ENCODE measurements at places on chromosomes 11 and 22.

- DNase-seq = no peak
These were observed 350.1 kb downstream of the GUCY1A2 start for GRCh38 chr11:106668147-106668546.

GRCh38 chr22:43591380-43591779, 179.6 kb downstream of the MPPED1 start:
- DNase-seq = no peak

DNA sequence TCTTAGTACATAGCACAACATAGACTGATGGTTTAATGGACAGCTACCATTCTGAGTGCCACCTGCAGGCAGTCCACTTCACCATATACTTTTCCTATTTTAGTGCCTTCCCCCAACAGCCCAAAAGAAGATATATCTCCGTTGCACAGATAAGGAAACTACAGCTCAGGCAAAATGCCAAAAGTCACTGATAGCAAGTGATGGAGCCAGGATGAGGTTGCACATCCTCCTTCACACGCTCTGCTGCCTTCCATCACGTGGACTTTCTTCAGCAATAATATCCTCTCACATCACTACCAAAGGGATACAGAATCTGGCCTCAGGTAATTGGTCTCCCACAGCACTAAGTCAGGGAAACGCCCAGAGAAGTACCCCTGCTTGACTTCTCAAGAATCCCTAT, 7.5 kb downstream of the TCF20 start:
- no peak for DNase-seq

DNA sequence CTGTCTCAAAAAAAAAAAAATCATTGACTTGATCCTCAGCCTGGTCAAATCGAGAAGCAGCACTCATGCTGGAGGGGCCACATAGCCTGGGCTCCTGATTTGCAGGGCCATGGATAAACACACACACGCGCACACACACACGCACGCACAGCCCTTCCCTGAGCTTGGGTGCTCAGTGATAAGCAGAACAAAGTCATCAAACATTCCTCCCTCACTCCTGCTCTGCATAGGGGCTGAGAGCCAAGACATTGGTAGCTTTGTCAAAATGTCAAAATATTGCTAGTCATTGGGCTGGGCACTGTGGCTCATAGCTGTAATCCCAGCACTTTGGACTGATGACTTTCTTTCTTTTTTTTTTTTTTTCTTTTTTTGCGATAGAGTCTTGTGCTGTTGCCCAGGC, 34.0 kb upstream of the A4GALT start:
- DNase-seq = no peak

DNA sequence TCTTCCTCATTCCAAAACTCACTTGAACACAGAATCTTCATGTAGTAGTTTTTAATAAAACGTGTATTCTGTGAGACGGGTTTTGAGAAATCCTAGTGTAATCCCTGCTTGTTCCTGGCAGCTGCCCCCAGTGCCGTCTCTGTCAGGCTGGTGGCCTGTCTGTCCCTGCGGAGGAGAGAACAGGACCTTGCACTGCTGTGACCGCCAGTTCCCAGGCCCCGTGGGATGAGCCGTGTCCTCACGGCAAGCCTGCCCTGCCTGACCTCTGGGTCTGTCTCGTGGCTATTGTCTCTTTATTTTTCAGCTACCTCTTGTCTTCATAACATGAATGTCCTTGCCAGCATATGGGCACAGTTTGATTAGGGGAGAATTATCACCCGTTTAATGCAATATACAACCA, 535.5 kb upstream of the B3GAT1 start:
- no peak for DNase-seq

- DNase-seq = no peak
These were observed 2.3 kb upstream of the RTN4RL2 start for GRCh38 chr11:57458060-57458409.

DNA sequence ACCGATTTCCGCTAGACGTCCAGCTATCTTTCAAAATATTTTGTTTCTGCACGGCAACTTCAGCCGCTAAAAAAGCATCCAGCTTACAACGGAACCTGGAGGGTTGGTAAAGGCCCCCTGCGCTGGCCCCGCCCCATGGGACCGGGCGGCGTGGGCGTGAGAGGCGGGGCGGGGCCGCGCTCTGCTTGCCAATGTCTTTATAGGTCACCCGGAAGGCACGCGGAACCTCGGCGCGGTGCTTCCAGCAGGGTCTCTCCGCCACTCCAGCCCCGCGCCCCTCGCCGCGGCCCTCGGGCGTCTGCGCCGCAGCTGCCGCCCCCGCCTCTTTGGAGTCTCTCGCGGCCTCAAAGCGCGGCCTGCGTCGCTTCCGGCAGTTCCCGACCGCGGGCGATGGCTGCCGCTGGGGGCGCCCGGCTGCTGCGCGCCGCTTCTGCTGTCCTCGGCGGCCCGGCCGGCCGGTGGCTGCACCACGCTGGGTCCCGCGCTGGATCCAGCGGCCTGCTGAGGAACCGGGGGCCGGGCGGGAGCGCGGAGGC, at the start of gene FDX1:
Gene FDX1, plus strand, starts transcription at position 218 of the 536 bp plus-strand sequence. Its CDS starts 173 bp downstream, at position 391.
- peak; percentile 69 for DNase-seq

DNA sequence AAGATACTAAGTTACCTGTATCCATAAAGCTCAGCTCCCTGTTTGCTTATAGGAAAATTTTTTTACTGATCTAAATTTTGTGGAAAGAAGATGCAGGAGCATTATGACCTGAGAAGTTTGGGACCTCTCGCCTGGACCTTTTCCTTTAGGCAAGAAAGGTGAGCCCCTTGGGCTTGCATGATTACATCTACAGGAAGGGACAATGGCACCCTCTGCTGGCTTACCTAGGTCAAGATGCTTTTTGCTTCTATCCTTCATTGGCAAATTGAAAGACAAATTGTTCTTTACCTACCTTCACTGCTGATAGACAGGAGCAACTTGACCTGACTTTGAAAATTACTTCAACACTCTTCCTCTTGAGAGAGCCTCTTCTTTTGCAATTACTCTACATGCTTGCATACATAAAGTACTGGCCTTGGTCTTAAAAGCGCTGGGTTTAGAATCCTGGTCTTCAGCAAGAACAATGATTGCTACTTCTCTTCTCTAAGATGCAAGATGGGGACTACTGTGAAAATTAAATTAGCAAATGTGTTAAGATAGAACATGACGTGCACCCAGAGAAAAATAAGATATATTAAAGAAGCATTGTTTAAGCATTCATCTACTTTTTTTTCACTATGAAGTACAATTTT, 147.2 kb downstream of the TRPC6 start:
- DNase-seq = no peak

GRCh38 chr11:118245936-118246562, 6.1 kb downstream of the MPZL3 start:
- no peak for DNase-seq

DNA sequence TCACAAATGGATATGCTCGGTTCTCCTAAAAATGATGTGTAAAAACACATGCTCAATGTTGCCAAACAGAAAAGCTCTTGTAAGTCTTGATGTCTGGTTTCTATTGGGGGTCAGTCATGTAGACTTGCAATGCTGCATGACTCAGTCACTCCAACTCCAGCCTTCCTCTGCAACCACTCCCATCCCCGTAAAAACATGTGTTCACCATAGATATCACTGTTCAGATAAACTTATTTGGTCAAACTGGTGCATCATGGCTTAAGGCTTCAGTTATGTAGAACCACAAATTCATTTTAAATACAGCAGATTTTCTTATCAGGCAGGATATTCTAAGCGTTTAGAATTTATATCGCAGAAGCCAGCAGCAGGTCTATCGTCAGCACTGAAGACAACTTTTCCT, 298.4 kb upstream of the LUZP2 start:
- DNase-seq = no peak

DNA sequence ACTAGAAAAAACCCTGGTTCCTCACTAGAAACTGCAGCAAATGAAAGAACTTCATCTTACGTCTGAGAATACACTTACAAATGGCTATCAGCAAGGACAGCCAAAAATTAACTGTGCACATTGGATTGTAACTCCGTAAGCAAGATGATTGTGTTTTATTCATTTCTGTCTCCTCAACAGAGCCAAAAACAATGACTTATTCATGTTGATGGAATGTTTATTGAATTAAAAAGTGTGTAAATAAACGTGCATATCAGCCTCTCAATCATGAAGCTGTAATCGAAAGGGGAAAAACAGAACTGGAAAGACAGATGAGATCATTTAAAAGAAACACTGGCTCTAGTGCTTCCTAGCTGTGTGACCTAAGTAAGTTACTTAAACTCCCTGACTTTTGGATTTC, 307.5 kb upstream of the ZC3H12C start:
- no peak for DNase-seq

DNA sequence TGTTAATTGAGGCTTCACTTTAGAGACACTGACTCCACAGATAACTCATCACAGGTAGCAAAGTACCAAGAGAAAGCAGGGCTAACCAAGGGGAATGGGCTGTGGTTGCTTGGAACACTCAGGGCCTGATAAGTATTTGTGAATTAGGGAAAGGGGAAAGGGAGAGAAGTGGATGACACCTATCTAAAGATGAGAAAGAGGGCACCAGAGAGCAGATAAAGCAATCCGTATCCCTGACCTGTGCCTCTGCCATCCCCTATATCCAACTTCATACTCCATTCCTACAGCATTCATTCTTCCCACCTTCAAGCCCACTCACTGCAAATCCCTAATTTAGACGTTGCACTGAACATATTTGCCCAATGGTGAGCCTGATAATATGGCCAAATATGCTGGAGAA, 43.0 kb upstream of the API5 start:
- no peak for DNase-seq

DNA sequence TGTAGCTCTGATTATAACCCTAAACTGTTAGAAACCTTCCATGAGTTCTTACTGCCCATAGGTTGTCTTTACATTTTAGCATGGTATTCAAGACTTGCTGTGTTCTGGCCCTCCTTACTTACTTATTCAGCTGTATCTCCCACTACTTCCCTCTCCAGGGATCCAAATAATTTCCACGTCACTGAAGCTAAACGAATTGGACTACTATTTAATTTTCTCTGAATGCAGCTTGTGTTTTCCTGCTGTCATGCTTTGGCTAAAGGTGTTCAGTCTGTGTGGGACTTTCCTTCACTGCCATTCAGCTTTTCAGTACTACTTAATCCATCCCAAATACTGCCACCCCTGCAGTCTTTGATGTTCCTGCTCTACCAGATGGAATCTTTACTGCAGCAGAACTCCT, 88.3 kb downstream of the UVRAG start:
- DNase-seq = no peak

GRCh38 chr22:24867323-24868022, 61.5 kb downstream of the SGSM1 start:
- DNase-seq = no peak

DNA sequence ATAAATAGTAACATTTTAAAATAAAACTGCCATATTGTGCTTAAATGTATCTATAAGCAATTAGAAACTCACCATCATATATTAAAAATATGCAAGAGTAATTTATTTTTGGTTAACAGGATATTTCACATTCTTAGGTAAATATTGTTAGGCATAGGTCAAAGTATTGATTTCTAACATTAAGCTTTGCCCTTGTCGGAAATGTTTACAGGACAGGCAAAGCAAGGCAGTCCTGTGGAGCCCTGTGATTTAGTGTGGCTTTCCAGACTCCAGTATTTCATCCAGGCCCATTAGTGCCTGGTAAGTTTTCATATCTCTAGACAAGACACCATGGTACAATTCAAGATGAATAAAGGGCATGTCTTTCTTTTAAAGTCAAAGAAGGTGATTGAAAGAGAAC, 114.9 kb upstream of the LARGE1 start:
- no peak for DNase-seq

DNA sequence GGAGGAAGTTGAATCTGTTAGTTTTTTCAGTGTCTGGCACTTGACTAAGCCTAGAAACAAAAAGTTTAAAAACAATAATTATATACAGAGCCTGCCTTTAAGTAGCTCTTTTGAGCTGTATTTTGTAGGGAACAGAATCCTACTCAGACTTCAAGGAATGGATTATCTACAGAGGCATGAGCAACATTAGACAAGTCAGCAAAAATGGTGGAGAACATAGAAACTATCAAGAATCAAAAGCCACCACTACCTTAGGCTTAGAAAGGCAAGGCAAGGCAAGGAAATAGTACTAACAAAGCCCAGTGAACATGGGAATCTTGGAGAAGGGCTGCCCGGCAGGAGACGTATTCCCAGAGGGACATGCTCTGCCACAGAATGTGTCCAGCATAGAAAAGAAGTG, 353.6 kb upstream of the FAT3 start:
- DNase-seq = no peak

DNA sequence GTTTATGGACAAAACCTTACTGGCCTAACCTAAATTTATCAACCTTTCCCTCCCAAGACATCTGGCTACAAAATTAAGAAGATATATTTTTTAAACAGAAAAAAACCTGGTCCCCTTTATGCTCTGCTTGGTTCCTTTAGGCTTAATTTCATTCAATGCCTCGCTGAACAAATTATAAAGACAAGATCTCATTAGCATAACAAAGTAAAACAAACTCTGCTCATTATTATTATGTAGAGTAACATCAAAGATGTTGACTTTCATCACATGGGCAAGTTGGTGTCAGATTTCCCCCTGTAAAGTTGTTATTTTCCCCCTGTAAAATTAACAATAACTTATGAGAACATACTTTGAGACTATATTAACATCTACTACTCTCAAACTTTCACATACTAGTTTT, 11.0 kb downstream of the RRAS2 start:
- DNase-seq = no peak

DNA sequence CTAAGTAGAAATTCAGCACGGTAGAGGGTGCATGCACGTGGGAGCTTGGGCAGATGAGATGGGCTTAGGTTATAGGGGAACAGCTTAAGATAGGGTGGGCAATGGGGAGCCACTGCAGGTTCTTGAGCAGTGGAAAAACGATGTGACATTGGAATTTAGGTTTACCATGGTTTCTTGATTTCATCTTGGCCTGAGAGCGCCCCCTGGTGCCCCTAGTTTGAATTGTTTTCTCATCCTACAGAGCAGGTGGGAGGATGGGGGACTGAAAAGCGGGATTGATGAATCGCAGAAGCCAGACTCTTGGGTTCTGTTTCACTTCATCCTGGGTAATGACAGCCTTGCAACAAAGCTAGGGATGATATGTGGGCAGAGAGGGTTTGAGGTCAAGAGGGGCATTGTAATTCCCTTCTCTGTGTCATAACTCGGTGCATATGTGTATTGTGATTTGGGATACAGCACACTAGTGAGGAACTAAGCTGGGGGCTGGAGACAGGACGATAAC, 6.7 kb upstream of the MCAM start:
- DNase-seq = peak; percentile 55

GRCh38 chr11:58770166-58770565, 38.4 kb upstream of the GLYAT start:
- DNase-seq = no peak

Data from bone marrow (tissue), 2 donors.